ENCODE measurements at places on chromosomes 6 and 20.

DNA sequence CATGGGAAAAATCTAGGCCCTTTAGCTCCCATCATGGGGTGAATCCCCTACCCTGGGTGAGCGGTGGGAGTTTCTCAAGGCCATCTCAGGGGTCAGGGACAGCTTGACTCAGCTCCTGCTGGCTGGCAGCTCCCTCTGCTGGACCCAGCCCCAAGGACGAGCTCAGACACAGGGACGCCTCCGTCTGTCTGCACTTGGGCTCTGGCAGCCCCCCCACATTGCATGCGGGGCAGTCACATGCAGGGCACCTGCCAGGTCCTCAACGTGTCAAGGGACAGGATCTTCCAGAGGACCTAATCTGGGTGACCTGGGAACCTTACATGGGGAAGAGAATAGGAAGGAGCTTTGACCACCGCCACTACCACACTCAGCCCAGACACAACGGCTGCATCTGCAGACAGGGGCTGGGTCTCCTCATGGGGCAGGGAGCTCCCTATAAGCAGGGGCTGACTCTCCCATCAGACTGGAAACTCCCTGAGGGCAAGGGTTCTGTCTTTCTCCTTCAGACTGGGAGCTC lies 173.4 kb downstream of the MRPL14 start:
- no peak for DNase-seq

GRCh38 chr6:79117752-79118151 lies 39.7 kb upstream of the PHIP start:
- peak; percentile 32 for DNase-seq

DNA sequence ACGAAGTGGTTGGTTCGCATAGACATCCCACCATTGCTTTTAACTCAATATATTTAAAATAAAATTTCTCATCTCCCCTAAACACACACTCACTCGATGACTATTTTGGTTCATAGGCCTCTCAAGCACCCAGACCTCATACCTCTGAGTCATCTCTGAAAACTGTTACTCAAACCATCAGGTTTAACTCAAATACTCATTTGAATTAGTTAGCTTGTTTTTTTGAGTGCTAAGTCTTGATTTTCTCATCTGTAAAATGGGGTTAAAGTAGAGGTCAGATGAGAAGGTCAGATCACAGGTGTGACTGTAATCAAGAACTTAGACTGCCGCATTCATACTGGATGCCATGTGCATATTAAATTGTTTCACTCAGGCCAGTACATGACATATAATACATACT lies 243.9 kb upstream of the TENT5A start:
- peak; percentile 89 for DNase-seq

GRCh38 chr20:61816606-61817460 lies 248.8 kb downstream of the TAF4 start:
- DNase-seq: no peak

DNA sequence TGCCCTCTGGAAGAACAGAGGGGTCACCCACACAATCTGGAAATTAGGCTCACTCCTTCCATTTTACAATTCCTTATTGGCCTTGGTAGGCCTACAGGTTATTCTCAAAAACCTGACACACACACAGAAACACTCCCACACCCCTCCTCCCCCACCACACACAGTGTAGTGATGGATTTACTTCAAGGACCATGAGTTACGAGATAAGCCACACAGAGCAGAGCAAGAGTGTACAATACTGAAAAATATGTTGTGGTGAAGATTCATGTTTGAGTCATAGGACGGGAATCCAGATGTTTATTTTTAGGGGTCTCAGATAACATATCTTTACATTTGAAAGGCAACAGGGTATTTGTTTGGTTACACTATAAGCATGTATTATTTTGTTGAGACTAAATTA lies 291.9 kb downstream of the PLCB1 start:
- no peak for DNase-seq

DNA sequence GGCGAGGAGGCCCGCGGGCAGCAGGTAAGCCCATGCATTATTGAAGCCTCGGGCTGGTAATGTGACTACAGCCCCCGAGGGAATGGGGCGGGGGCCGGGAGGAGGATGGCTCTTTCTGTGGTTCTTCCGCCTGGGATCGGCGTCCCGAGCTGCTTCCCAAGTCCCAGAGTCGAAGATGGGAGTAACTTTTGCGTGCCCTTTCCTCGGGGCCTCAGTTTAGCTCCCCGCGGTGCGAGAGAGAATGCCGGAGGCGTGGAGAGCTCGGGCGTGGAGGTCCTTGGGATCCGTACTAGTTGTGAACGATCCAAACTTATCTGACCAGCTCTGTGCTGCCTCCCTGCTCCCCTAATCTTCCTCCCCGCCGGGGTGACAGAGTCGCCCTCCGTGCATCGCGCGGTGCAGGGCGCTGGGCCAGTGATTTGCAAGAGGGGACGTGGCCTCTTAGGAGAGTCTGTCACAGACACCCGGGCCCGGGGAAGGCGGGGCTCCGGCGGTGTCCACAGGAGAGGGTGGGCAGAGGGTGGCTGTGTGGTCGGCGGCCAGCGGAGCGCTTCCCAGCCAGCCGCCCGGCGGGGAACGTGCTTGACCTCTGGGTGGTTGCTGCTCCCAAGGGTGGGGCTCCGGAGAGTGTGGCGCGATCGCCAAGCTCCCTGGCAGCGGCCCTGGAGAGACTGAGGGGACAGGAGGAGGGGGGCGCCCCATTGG lies 815 bp downstream of the UTRN start:
- DNase-seq: peak; percentile 67

DNA sequence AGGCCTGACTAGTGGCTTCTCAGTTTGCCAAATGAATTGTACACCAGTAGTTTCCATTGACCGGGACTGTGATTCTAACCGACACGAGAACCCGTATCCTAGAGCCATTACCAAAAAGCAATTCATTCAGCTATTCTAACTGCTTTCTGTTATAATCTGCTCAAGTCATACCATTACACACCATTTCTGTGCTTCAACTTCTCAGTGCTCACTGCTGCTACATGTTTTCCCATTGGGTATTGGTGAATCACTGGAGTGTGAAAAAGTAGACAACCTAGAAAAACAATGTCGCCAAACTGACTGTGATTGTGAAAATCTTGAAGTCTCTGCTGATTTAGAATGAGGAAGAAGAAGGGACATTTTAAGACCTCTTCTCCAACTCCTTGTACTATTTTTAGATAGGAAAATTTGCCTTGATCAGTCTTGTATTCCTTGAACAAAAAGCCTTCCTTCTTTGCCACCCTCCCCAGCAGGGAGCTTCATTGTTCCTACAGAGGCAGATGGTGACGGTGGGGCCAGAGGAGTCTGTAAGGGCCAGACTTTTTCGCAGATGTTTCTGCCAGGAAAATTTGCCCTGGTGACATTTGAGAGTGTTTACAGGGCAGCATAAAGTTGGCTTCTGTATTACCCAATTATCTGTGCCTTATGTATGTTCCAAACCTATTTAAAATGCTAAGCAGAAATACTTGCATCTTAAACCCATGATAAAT lies 31.7 kb upstream of the MAP3K4 start:
- DNase-seq: no peak
